ENCODE measurements at places on chromosomes 2 and 18. TPM values are rescaled to one million over a fixed set of nuclear protein-coding genes. Genes with fewer than 3 reads are reported as not detected.

The ALPI gene
- polyA plus RNA-seq, result not detected

The GAREM1 gene
- 0.06 TPM for polyA plus RNA-seq

DNA sequence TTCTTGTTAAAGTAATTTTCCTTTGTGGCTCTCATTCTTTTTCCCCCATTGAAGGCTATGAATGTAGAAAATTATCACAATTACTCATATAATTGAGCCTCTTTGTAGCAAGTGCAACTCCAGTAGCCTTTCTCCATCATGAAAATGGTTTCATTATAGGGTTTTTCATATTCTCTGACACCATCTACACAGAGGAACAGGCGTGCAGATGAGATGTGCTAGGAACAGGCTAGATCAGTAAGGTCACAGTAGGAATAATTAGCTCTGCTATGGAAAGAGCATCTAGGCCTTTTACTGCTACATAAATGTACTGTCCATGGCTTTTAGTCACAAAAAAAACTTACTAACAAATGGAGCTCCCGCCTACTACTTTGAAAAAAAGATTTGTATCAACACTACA lies 12.6 kb upstream of the DLX1 start:
- DNase-seq, result no peak
- H3K4me3 ChIP-seq, result no peak overlapping the region
- H3K27ac ChIP-seq, result no peak overlapping the region
- no peaks in the 10 kb centered on the region for H3K36me3 ChIP-seq
- no peaks in the 10 kb centered on the region for H3K4me1 ChIP-seq

DNA sequence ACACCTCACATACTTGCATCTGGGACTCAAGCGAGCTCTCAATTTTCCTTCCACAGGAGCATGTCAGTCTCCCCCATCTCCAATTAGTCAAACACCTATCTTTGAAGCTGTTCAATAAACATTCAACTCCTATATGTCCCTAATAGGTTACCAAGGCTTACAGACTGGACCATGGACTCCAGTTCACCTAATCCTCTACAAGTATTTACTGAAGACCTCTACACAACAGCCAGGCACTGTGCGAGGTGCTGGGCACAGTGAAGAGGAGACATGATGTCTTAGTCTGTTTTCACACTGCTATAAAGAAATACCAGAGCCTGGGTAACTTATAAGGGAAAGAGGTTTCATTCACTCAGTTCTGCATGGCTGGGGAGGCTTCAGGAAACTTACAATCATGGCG lies 129.9 kb downstream of the MYO5B start:
- no peaks in the 10 kb centered on the region for H3K4me1 ChIP-seq
- H3K27ac ChIP-seq, result no peak overlapping the region
- H3K27me3 ChIP-seq, result no peaks in the 10 kb centered on the region
- H3K4me3 ChIP-seq, result no peak overlapping the region
- H3K36me3 ChIP-seq, result no peaks in the 10 kb centered on the region

DNA sequence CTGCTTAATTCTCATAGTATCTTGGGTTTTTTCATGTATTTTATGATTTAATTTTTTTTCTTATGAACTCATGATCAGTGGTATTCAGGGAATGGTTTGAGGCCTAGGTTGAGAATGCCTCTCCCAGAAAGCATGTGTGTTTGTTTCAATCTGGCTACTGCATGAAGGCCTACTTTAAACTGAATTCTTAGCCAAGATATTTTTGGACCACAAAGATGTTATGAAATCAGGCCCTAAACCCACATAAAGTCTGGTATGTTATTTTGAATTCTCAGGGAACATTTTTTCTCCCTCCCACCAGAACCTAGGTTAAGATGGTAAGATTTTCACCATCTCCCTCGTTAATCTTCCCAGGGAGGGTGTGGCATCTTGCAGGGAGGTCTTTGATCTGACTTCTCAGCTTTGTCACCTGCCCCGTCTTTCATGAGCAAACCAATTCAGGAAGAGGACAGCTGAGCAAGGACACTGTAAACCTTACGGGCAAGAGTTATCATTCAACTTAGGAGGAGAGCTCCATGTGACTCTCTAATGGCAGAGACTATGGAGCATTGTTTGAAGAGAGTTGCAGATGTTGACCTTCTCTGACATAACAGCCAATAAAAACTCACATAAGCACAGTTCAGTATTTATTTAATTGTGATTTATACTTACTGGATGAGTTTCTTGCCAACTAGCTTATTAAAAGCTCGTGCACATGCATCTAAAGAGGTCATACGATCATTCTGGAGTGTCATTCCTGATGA lies 21.3 kb upstream of the ACKR3 start:
- no peaks in the 10 kb centered on the region for H3K36me3 ChIP-seq
- H3K27me3 ChIP-seq, result no peaks in the 10 kb centered on the region
- H3K4me3 ChIP-seq, result no peak overlapping the region
- no peak for DNase-seq
- peaks cover 63% of the 10 kb centered on the region for H3K4me1 ChIP-seq

- H3K36me3 ChIP-seq, result no peaks in the 10 kb centered on the region
- H3K4me1 ChIP-seq, result no peaks in the 10 kb centered on the region
- no peak overlapping the region for H3K27ac ChIP-seq
- no peak for DNase-seq
- H3K4me3 ChIP-seq, result no peak overlapping the region
These were observed 138.5 kb downstream of the MEIS1 start for GRCh38 chr2:66573416-66573815.

GRCh38 chr2:73981081-73982001 lies 3.4 kb upstream of the TET3 start:
- no peaks in the 10 kb centered on the region for H3K27me3 ChIP-seq
- peaks cover 62% of the 10 kb centered on the region for H3K4me1 ChIP-seq
- peak overlapping the region; percentile 23 for H3K27ac ChIP-seq
- no peak for DNase-seq
- H3K36me3 ChIP-seq, result no peaks in the 10 kb centered on the region

DNA sequence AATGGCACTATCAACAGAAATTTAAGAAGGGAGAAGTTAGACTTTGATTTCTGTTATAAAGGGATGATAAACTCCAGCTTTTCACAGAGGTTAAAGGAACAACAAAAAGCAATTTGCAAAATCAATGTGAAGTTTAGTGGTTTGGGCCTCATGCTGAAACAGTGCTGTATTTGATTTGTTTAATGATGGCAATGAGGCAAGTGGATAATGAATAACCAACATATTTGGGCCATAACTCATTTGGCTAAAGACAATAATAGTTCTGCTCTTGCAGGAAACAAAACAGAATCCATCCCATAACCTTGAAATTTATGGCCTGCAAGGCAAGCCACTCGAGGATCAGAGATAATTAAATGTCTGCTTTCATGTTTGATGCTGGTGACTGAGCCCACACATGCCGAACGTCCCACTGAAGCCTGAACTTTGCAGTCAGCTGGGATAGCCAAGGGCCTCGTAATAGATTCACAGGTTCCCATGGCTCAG lies 56.5 kb downstream of the TPGS2 start:
- no peaks in the 10 kb centered on the region for H3K27me3 ChIP-seq
- no peaks in the 10 kb centered on the region for H3K4me1 ChIP-seq
- H3K4me3 ChIP-seq, result no peak overlapping the region
- no peak for DNase-seq
- no peaks in the 10 kb centered on the region for H3K36me3 ChIP-seq

The GRB14 gene
- not detected for polyA plus RNA-seq

DNA sequence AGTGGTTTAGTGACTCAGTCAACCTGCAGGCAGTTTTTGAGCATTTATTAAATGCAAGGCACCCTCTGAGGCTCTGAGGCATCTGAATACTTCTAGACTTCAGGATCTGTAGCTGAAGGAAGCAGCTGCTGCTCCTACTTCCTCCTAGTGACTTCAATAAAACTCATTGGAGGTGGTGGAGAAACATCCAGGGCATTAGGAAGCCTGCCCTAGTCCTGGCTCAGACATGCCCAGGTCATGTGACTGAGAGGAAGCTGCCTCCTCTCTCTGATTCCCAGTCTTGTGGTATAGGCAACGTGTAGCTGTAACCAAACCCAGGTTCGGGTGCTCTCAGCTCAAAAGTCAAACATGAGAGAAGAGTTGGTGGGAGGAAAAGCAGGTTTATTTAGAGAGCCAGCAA lies 287.2 kb upstream of the GYPC start:
- no peaks in the 10 kb centered on the region for H3K36me3 ChIP-seq
- H3K27me3 ChIP-seq, result no peaks in the 10 kb centered on the region
- no peak overlapping the region for H3K27ac ChIP-seq
- no peak for DNase-seq
- no peak overlapping the region for H3K4me3 ChIP-seq
- H3K4me1 ChIP-seq, result no peaks in the 10 kb centered on the region

The HOXD3 gene
- polyA plus RNA-seq, result not detected

GRCh38 chr18:73638709-73639108 lies 508.9 kb downstream of the FBXO15 start:
- H3K27me3 ChIP-seq, result no peaks in the 10 kb centered on the region
- no peak overlapping the region for H3K27ac ChIP-seq
- no peaks in the 10 kb centered on the region for H3K4me1 ChIP-seq
- no peak overlapping the region for H3K4me3 ChIP-seq

GRCh38 chr2:9112079-9112721 lies 94.4 kb upstream of the ASAP2 start:
- no peaks in the 10 kb centered on the region for H3K27me3 ChIP-seq
- no peak overlapping the region for H3K27ac ChIP-seq
- no peak overlapping the region for H3K4me3 ChIP-seq
- no peaks in the 10 kb centered on the region for H3K36me3 ChIP-seq
- H3K4me1 ChIP-seq, result no peaks in the 10 kb centered on the region

The IL36G gene
- polyA plus RNA-seq, result not detected

The PRKAG3 gene
- polyA plus RNA-seq, result not detected

- DNase-seq, result no peak
- no peak overlapping the region for H3K27ac ChIP-seq
These were observed 34.0 kb downstream of the METTL4 start for GRCh38 chr18:2537296-2537695.

The MPHOSPH10 gene
- 24.4 TPM for polyA plus RNA-seq

The CFAP65 gene
- not detected for polyA plus RNA-seq

DNA sequence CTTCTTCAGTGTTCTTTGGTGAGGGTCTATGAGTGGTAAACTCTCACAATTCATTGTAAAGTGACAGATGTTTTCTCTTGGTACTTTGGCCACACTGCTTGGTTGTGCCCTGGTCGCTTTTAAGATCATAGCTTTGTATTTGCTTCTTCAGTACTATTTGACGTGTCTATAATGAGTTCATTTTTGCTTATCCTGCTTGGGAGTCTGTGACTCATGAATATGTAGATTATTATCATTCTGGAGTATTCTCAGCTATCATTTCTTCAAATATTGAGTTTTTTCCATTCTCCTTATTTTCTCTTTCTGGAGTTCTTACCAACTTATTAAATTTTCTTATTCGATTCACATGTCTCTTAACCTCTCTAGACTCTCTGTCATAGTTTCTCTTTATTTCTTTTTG lies 73.0 kb upstream of the HS6ST1 start:
- H3K4me3 ChIP-seq, result no peak overlapping the region
- H3K27ac ChIP-seq, result no peak overlapping the region
- DNase-seq, result no peak
- no peaks in the 10 kb centered on the region for H3K4me1 ChIP-seq
- H3K27me3 ChIP-seq, result no peaks in the 10 kb centered on the region
